ENCODE measurements at places on chromosomes 11 and 22.
A peak's percentile ranks its signal among the peaks of the same experiment; 100 is the strongest.

DNA sequence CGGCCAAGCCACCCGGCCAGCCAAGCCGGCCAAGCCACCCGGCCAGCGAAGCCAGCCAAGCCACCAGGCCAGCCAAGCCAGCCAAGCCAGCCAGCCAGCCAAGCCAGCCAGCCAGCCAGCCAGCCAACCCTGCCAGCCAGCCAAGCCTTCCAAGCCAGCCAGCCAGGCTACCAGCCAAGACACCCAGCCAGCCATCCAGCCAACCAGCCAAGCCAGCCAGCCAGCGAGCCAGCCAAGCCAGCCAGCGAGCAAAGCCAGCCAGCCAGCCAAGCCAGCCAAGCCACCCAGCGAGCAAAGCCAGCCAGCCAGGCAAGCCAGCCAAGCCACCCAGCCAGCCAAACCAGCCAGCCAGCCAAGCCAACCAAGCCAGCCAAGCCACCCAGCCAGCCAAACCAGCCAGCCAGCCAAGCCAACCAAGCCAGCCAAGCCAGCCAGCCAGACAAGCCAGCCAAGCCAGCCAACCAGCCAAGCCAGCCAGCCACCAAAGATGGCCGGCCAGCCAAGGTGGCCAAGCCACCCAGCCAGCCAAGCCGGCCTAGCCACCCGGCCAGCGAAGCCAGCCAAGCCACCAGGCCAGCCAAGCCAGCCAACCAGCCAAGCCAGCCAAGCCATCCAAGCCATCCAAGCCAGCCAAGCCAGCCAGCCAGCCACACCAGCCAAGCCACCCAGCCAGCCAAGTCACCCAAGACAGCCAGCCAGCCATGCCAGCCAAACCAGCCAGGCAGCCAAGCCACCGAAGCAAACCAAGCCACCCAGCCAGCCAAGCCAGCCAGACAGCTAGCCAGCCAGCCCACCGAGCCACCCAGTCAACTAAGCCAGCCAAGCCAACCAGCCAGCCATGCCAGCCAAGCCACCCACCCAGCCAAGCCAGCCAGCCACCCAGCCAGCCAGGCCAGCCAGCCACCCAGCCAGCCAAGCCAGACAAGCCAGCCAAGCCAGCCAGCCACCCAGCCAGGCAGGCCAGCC lies 28.8 kb downstream of the CCT8L2 start:
- no peak for DNase-seq

DNA sequence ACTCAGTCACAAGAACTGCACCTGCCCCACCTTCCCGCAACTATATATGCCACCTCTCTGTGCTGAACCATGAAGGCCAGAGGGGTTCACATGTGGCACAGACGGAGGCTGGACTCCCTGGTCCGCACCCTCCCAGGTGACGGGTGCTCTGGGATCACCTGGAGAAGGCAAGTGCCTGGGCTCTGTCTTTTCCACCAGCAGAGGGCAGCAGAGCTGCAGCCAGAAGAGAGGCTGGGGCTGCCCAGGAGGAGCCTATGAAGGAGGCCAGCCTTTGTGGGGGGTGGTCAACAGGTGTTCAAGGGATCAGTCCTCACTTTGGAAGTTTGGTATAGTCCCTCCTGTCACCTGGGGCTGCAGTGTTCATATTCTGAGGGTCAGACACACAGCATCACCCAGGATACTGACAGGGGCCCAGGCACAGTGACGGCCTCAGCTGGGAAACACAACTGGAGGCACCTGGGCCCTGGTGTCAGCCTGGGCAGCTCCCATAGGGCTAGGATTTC lies 39.2 kb upstream of the IGLL5 start:
- DNase-seq, result no peak

GRCh38 chr22:28799606-28800307 lies 612 bp downstream of the XBP1 start:
- DNase-seq, result peak; percentile 84

DNA sequence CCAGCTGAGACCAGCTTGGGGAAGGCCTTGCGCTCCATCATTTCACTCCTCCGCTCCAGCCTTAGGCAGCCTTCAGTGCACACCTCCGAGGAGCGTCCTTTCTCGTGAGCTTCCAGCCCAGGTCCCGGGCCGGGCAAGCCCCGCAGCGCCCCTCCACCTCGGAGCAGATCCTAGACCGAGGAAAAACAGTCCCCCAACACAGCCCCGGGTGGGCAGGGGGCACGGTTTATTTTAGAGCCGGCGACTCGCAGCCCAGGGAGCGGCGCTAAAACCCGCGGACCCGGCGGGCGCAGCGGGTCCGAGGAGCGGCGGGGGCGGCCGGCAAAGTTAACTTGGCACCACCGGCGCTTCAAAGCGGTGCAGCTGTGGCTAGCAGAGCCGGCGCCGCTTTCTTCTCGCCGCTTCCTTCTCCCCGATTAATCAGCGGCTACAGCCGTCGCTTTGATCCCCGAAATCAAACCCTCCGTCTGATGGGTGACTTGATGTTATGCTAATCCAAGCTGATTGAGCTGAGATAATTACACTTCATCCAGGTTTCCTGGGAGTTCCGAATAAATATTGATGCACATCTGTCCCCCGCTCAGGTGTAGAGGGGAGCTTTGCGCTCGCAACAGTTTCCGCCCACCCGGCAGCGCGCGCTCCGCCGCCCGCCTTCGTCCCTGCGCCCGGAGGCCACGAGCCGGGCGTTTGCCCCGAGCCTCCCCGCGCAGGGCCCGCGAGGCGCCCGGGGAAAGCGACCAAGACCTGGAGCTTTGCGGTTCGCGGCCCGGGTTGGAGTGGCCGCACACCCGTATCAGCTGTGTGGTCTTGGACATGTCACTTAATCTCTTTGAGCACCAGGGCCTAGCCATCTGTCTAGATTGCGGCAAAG lies 192.7 kb downstream of the BUD13 start:
- no peak for DNase-seq

DNA sequence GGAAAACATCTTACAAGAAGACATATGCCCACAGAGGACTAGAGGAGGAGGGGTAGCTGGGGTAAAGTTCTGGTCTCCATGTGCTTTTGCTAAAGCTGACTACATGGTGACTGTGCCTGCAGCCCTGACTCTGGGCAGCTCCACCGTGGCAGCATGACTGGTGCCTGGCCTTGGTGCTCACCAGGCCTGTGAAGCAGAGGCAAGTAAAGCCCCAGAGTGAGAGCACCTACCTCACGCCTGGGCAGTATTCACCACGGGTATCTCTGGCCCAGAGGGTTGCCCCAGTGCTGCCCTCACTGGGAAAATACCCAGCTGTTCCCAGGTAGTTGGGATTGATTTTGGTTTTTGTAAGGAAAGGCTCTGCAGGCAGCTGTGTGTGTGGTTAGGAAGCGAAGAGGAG lies 78.3 kb downstream of the CTTN start:
- DNase-seq, result no peak

Data from left forelimb (tissue), 1 donor.